ENCODE measurements at places on chromosomes 7 and 10. TPM values are rescaled to one million over a fixed set of nuclear protein-coding genes. Genes with fewer than 3 reads are reported as not detected.
A peak's percentile ranks its signal among the peaks of the same experiment; 100 is the strongest.

DNA sequence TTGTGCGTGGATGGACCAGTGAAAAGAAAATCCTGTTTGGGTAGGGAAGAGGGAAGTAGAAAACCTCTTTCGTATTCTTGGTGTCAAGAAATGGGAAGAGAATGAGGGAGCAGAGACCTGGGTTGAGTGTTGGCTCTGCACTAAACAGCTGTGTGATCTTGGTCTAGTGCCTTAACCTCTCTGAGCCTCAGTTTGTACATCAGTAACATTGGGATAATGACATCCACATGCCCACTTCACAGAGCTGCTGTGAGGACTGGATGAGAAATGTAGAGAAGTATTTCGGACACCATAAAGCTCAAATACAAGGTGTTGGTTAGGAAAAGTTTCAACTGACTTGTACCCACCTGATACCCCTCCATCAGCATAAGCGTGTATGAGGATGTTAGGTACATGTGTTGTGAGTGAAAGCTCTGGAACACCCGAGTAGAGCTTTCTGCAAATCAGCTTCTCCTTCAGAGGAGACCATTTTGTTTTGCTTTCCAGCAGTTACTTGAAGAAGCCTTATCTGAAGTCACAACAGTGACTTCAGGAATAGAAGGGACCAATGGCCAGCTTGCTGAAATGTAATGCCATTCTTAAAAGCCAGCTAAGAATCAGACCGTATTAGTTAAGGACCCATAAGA, 11.2 kb downstream of the TRIM56 start:
- no peak overlapping the region for H3K27ac ChIP-seq
- peaks cover 51% of the 10 kb centered on the region for H3K4me1 ChIP-seq
- no peak for DNase-seq

DNA sequence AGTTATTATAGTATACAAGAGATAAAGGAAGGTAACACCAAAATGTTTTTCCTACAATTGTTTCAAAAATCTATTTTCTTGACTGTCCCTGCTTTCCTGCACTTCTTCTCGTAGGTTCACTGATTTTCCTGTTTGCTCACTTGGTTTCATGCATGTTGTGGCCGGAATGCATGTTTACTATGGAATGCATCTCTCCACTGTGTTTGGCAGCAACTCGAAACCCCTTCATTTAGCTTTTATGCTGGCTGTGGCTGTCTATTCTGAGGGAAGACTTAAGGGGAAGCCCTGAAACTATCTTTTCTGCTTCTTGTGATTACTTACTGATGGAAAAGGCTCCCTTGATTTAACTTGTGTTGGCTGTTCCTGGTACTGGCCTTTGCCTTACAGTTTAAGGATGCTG, 120.3 kb downstream of the NRG3 start:
- no peaks in the 10 kb centered on the region for H3K4me1 ChIP-seq
- H3K36me3 ChIP-seq: no peaks in the 10 kb centered on the region
- no peak for DNase-seq
- H3K27me3 ChIP-seq: no peaks in the 10 kb centered on the region

- no peak overlapping the region for H3K27ac ChIP-seq
- no peaks in the 10 kb centered on the region for H3K36me3 ChIP-seq
- H3K27me3 ChIP-seq: peaks cover 32% of the 10 kb centered on the region
- no peak overlapping the region for H3K4me3 ChIP-seq
Measured at GRCh38 chr10:97081621-97082235, 104.0 kb downstream of the SLIT1 start.

DNA sequence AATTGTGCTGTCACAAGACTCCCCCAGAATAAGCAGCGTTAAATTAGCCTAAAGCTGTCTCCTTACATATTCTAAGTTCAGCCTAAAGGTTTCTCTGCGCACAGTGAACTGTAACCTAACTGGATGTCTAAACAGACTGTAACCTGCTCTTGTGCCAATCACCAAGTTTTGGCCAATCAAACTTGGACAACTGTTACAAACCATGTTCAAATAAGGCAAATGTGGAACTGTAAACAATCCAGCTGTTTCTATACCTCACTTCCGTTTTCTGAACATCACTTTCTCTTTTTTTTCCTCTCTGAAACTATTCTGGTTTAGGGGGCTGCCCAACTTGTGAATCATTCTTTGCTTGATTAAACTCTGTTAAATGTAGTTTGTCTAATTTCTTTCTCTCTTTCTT, 252.2 kb upstream of the HABP2 start:
- H3K4me1 ChIP-seq: peaks cover 13% of the 10 kb centered on the region
- no peak overlapping the region for H3K4me3 ChIP-seq
- H3K27ac ChIP-seq: no peak overlapping the region
- no peak for DNase-seq
- no peaks in the 10 kb centered on the region for H3K27me3 ChIP-seq

DNA sequence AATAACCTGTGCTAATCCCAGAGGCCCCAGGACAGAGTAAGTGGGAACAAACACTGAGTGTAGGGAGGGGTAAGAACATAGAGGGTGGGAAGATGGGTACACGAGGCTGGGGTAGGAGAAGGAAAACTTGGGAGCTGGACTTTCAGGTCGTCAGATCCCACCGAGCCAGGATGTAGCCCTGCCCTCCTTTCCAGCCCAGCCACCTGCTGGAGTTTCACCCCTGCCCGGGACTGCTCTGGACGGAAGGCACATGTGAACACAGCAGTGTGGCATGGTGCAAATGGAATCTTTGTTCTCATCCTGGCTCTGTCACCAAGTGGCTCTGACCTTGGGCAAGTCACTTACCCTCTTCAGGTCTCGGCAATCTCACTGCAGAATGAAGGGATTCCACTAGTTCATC, 52.8 kb downstream of the PODXL start:
- DNase-seq: no peak
- peak overlapping the region; percentile 41 for H3K27ac ChIP-seq
- no peaks in the 10 kb centered on the region for H3K27me3 ChIP-seq
- H3K36me3 ChIP-seq: peaks cover 21% of the 10 kb centered on the region
- H3K4me3 ChIP-seq: no peak overlapping the region
- peaks cover 35% of the 10 kb centered on the region for H3K4me1 ChIP-seq

- H3K27me3 ChIP-seq: no peaks in the 10 kb centered on the region
- H3K4me1 ChIP-seq: peaks cover 54% of the 10 kb centered on the region
- H3K36me3 ChIP-seq: no peaks in the 10 kb centered on the region
- H3K4me3 ChIP-seq: peak overlapping the region; percentile 17
- peak overlapping the region; percentile 86 for H3K27ac ChIP-seq
Measured at GRCh38 chr7:134364619-134365037, 47.9 kb upstream of the SLC35B4 start.

- H3K36me3 ChIP-seq: no peaks in the 10 kb centered on the region
- no peaks in the 10 kb centered on the region for H3K27me3 ChIP-seq
- H3K27ac ChIP-seq: no peak overlapping the region
- no peak for DNase-seq
Measured at GRCh38 chr10:4845766-4846165, 19.8 kb downstream of the AKR1E2 start.

GRCh38 chr7:98166668-98166970, 44.6 kb upstream of the BHLHA15 start:
- no peak overlapping the region for H3K4me3 ChIP-seq
- no peak for DNase-seq
- H3K4me1 ChIP-seq: no peaks in the 10 kb centered on the region

GRCh38 chr10:29941476-29941875, 117.9 kb downstream of the JCAD start:
- H3K27ac ChIP-seq: no peak overlapping the region
- H3K27me3 ChIP-seq: peaks cover 22% of the 10 kb centered on the region
- no peaks in the 10 kb centered on the region for H3K36me3 ChIP-seq
- no peaks in the 10 kb centered on the region for H3K4me1 ChIP-seq

GRCh38 chr10:102975483-102976379, 57.6 kb downstream of the CNNM2 start:
- DNase-seq: peak; percentile 32
- 0 out of 2 replicates have a peak overlapping the region, but pooled peaks have one; percentile 7 for H3K27ac ChIP-seq
- H3K36me3 ChIP-seq: no peaks in the 10 kb centered on the region
- peaks cover 12% of the 10 kb centered on the region for H3K4me1 ChIP-seq
- 0 out of 2 replicates have a peak overlapping the region, but pooled peaks have one; percentile 25 for H3K4me3 ChIP-seq
- H3K27me3 ChIP-seq: no peaks in the 10 kb centered on the region

Gene GIMAP6
- total RNA-seq: not detected

Gene SPDYE2B
- not detected for total RNA-seq

Gene HKDC1
- 0.13 TPM for total RNA-seq

Gene SYT15
- total RNA-seq: 1.2 TPM

Gene CACNA2D1
- total RNA-seq: 31.1 TPM
